RPMI7951 (cell line): ENCODE measurements at places on chromosomes 6 and 20. TPM values are rescaled to one million over a fixed set of nuclear protein-coding genes. Genes with fewer than 3 reads are reported as not detected.

The MUC21 gene
- not detected in 2 replicates for total RNA-seq

The OR2J3 gene
- total RNA-seq: not detected in 2 replicates

The CENPQ gene
- 45.4 and 56.4 TPM in 2 replicates for total RNA-seq

The EYS gene
- not detected in 2 replicates for total RNA-seq

The TPBG gene
- 65.2 and 68.2 TPM in 2 replicates for total RNA-seq

The CLIC5 gene
- total RNA-seq: 0.10 TPM in 1 of 2 replicates, not detected in the other

The ZBTB46 gene
- total RNA-seq: 3.4 and 5.8 TPM in 2 replicates

The DEFB124 gene
- total RNA-seq: not detected in 2 replicates

The MDC1 gene
- total RNA-seq: 6.4 and 13.6 TPM in 2 replicates

The PRPF6 gene
- total RNA-seq: 68.4 and 74.2 TPM in 2 replicates

The TMC2 gene
- not detected in 2 replicates for total RNA-seq

The WFDC2 gene
- 0.78 TPM in 1 of 2 replicates, not detected in the other for total RNA-seq

The CDH4 gene
- total RNA-seq: 0.12 and 0.29 TPM in 2 replicates

The PCSK2 gene
- total RNA-seq: not detected in 2 replicates

The COQ3 gene
- 20.0 and 22.3 TPM in 2 replicates for total RNA-seq

The SSTR4 gene
- total RNA-seq: not detected in 2 replicates

The NUP153 gene
- 31.7 and 42.7 TPM in 2 replicates for total RNA-seq

The NKX2-2 gene
- total RNA-seq: 0.20 TPM in 1 of 2 replicates, not detected in the other

The TAF11 gene
- total RNA-seq: 40.3 and 46.3 TPM in 2 replicates

The SLC32A1 gene
- total RNA-seq: not detected in 2 replicates

The TRIM40 gene
- not detected in 2 replicates for total RNA-seq

The LAMP5 gene
- 0.10 and 0.12 TPM in 2 replicates for total RNA-seq
